ENCODE measurements at places on chromosomes 12 and 14.

DNA sequence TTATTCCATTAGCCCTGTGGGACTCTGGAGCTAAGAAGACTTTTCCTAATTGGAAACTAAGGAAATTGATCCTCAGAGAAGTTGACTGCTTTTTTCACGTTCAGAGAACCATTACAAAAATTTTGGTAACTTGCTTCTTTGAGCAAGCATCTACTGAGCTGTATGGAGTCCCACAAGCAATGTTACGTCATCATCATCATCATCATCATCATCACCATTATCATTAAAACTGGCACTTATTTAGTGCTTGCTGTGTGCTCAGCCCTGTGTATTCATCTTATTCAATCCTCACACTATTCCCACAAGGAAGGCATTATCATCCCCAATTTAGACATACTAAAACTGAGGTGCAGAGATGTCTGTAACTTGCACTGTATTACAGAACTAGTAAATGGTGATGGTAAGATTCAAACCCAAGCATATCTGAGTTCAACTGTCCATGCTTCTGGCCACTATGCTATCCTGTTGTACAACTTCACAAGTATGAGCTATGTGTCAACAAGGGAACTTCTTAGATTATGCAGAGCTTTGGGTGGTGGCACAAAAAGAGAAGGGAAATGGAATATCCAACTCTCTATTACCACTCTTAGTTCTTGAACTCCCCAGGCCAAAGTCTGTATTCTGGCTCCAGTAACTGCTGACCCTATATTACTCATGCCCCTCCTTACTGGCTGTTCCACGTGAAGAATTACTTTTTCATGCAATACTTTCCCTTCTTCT, 6.3 kb downstream of the KRT1 start:
- no peak for DNase-seq

- DNase-seq: peak; percentile 49
These were observed 24.1 kb downstream of the KLRD1 start for GRCh38 chr12:10331642-10332239.

- DNase-seq: no peak
These were observed 16.6 kb downstream of the KCTD10 start for GRCh38 chr12:109460538-109460937.

GRCh38 chr12:79001404-79001803, 136.8 kb downstream of the SYT1 start:
- DNase-seq: no peak

DNA sequence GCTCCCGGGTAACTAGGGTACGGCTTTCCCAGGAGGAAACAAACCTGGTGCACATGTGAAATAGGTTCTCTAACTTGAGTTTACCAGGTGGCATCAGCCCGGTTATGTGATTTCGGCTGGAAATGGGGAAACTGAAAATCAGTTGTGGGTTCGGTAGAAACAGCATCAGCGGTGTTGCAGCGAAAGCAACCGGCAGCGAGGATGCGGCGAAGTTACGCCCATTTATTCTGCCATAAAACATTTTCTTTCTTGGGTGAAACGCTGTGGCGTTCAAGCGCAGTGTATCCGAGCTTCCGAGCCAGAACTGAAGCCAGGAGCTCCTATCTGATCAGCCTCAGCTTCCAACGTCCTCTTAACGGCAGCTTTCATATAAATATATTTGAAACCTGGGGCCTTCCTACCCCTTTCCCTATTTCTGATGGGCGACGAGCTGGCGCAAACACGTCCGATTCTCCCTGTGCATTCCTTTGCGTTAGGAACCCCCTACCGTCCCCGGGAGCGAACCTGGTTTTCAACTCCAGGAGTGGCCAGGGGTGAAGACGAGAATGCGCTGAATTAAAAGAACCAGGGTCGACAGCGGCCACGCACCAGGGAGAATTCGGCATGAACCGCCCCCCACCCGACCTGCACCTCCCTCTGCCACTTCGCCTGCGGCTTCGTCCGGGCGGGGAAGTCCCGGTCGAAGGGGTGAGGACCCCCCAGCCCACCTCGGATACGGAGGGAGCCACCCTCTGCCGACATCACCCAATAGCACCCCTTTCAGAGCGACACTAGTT, 1.6 kb downstream of the DPF3 start:
- peak; percentile 31 for DNase-seq

DNA sequence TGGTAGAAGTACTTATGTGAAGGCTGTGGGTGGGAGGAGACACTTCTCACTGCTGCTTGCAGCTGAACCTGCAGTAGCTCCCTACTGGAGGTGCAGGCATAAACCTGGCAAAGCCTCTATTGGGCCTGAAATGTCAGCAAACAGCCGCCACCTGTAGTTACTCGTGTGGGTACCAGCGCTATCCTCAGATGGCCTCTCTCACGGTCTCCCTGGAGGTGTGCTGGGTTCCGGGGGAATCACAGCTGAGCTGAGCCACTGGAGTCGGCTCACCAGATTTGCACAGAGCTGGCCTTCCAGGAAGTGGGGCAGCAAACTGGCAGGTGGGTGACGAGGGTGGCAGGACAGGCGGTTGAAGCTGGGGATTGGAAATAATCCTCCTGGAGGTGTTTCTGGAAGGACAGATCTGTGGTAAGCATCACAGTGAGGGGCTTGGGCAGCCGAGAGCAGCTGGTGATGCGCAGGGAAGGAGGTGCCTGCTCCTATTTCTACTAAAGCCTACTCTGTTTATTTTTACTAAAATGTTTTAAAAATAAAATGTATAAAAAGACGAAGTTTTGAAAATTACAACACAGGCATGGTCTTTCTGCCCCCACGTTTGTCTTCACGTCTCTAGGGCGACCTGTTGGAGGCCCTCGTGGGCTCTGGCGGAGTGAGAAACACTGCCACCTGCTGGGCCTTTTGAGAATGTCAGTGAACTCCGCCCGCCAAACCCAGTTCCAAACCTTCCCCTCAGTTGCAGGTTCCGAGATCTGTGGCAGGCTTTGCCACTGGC, 67.8 kb upstream of the PLEKHG3 start:
- peak; percentile 59 for DNase-seq

DNA sequence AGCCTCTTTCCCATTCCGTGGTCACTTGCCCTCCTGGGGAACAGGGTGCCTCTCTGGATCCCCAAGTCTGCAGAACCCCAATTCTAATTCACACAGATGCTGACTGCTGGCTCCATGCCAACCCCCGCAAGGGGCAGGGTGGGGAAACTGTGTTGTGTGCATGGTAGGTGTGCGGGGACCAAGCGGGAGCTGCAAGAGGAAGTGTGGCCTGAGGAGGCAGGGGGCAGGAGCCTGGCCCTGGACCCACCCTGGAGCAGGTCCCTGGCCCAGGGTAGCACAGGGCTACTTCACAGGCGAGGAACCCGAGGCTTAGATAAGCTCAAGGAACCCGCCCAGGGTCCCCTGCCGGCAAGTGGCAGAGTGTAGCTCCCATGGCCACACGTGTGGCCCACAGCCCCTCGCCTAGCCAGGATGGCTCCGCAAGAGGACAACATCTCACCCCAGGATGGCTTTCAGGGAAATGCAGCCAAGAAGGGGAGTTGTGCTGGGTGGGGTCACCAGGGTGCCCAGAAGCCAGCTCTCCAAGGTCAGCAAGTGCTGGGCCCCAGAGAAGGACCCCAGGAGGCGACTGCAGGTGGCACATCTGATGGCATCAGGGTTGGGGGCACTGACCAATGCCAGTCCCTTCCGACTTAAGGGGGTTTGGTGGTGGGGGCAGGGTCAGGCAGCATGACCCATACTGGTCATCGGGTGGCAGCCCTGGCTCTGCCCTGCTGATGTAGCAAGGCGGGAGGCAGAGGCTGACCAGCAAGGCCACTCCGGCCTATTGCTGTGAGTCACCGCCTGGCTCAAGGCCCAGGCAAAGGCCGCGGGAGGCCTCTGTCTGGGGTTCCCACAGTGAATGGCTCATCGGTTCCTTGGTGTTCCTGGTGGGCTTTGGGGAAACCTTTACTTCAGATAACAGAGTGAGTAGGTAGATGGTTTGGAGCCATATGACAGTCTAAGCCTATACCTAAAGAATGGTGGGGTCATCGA, 37.3 kb upstream of the EML1 start:
- peak; percentile 66 for DNase-seq

DNA sequence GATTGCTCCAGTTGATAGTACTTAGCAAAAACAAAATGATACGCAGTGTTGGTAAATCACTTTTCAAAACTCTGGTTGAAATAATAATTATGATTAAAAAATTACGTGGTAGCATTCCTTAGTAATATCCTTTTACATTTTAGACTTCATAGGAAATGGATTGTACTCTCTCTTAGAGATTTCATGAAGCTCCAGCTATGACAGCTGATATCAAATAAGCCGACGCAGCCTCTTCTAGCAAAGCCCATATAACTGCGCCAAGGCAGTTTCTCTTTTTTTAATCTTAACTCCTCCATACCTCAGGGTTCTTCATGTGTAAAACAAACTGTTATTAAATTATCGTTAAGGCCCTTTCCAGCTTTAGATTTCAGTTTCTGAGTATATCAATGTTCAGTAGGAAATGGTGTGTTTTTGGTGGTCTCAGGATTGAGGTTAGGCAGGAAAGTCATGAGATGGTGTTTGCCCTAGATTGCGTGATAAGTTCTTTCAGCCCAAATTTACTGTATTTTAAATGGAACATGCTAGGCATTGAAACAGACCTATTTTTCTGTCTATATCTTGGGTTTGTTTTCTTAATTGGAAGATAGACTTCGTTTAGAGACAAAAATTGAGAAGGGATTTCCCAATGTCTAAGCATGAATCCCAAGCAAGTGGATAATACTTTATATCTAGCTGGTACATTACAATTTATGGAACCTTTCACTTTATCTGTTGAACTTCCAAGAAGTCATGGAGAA, 902 bp upstream of the CFL2 start:
- no peak for DNase-seq

DNA sequence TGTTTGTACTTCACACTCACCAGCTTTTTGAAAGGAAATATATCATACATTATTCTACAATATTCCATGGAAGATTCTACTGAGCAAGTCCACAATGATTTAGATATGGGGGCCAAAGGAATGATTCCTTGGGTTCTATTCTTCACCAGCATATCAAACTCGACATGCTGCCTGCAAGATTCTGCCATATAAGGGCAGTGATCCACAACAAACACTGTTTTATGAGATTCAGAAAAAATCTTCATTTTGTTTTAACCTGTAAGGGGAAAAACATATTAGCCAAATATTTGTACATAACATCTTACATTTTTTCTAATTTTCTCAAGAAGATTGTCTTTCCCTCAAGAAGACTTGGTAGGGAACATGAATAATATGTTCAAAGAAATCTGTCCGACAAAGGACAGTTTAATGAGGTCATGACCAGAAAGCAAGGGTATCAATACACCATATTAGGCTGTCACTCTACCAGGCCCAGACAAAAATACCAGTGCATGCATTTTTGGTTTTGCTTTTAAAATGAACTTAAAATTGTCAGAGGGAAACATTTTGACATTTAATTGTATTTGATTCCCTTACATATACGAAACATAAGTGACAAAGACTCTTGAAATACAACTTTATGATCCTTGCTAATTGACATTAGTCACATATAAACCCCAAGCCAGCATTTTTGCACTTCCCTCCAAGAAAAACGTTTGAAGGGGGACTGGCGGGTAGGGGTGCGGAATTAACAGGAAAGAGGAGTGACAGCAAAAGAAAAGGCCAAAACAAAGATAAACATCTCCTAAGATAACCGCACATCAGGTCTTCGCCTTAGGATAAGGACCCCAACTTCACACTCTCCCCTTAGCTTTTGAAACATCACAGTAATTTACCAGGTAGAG, 980 bp downstream of the INTS13 start:
- no peak for DNase-seq

- DNase-seq: peak; percentile 4
These were observed 108.7 kb downstream of the PTGER2 start for GRCh38 chr14:52422650-52423356.

DNA sequence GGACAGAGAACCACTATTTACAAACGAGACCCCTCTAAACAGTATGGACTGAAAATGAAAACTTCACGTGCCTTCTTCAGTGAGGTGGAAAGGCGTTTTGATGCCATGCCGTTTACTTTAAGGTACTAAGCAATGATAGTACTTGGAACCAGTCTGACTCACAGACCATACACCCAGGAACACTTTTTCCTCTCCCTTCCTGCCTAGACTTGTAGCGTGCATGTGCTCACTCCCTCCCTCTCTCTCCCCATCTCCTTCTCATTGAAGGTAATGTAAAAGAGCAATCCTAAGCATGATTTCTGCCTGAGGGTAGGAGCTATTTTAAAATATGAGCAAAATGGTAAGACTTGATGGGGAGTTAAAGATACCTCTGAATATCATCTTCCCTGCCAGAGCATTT, 5.9 kb upstream of the RPL41 start:
- no peak for DNase-seq

GRCh38 chr14:30243805-30244204, 315.2 kb upstream of the G2E3 start:
- DNase-seq: peak; percentile 60

DNA sequence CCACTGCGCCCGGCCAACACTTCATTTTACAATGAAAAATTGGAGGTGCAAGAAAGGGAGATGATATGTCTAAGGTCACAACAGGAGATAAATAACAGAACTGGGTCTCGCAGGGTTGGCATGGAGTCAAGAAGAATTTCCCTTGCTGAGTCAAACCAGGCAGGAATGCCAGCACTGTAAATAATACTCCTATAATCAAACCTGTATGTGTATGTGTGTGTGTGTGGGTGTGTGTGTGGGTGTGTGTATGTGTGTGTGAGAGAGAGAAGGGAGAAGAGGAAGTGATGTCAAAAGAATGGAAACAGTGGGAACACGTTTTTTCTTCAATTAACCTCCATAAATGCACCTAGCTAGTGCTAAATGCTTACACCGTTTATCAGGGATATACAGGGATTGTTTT, 70.4 kb downstream of the TMEM116 start:
- peak; percentile 80 for DNase-seq

DNA sequence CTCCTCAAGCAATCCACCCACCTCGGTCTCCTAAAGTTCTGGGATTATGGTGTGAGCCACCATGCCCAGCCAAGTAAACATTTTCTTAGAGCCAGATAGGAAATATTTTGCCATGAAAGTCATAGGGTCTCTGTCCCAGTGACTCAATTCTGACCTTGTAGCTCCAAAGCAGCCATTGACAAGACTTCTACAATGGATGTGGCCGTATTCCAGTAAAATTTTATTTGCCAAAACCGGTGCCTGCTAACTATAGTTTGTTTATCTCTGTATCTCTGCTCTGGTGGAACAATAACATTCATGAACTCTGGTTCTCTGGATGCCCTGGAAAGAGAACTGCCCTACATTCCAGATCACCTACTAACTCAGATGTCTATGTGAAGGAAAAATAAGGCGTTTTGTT, 54.6 kb upstream of the USP44 start:
- no peak for DNase-seq

Data from fibroblast of skin of right quadriceps (primary cell).